Natural killer cell (primary cell): ENCODE measurements at places on chromosomes 2 and 18. TPM values are rescaled to one million over a fixed set of nuclear protein-coding genes. Genes with fewer than 3 reads are reported as not detected.

- DNase-seq = no peak
These were observed 99.9 kb downstream of the TFCP2L1 start for GRCh38 chr2:121185111-121185510.

GRCh38 chr18:48387300-48387699, 21.9 kb downstream of the ZBTB7C start:
- DNase-seq = no peak

DNA sequence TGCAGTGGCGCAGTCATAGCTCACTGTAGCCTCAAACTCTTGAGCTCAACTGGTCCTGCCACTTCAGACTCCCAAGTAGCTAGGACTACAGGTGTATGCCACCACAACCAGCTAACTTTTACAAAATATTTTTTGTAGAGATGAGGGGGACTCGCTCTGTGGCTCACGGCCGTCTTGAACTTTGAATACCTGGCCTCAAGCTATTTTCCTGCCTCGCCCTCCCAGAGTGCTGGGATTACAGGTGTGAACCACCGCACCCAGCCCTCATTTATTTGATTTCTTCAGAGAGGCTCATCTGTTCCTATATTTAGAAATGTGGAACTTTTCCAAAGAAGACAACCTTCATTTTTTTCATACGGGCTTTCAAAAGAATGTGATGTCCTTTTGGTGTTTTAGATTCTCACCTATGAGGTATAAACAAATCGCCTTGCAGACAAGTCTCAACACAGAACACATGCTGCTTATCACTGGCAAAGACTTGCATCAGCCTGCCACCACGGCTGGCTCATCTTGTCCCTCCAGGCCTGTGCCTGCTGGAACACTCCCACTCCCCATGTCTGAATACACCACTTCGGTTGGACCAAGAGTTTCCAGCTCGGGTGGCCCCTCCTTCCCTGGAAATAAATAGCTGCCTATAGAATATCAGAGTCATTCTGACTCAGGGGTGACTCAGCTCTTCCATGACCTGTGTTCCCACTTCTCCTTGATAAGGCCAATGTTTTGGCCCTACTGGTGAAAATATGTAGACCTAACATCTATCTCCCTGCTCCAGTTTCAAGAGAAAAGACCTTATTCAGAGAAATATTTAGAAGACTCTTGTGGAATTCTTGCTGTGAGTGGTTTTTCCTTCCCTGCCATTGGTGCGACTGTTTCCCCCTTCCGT, 202.6 kb downstream of the TGIF1 start:
- DNase-seq = no peak

- no peak for DNase-seq
These were observed 188.8 kb upstream of the EPC2 start for GRCh38 chr2:148455791-148456190.

DNA sequence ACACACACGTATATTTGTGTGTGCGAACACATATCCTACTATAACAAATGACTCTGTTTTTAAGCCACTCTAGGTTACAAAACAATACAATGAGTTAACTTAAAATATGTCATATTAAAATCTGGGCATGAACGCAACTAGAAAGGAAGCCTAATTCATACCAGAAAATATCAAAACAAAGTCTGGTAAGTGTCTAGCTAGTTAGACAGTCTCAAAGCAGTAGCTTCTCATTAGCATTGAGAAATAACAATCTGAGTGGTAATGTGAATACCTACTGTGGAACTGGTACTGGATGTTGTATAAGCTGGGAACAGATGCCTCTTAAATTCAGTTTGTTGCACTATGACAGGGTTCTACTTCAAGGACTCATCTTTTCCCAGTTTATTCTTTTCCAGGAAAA, 32.5 kb upstream of the WIPF1 start:
- no peak for DNase-seq

SDC1 gene
- 0.63 TPM for total RNA-seq

DNA sequence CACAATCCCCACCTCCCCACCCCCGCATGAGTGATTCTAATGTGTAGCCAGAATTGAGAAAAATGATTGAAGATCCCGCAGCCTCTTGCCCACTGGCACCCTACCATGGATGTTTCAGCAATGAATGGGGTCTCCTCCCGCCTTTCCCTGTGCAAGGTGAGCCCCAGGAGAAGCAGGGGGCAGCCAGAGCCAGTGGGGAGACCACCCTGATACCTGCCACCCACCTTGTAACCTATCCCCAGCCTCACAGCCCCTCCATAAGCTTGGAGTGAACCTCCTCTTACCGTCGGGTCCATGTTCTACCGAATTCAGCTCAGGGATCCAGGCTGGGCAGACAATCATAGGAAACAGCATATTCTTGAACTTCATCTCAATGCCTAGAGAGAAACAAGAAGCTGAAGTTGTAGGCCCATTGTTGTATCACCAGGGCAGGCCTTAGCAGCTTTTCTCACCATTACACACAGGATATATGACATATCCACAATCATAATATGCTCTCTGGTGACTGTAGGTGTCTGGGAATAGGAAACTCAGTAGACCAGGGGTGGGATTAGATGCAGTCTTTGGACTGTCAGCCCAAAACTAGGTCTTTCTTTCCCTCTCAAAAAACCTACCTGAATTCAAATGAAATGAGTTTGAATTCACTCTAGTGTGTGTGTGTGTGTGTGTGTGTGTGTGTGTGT, 30.9 kb downstream of the XDH start:
- DNase-seq = no peak

- no peak for DNase-seq
These were observed 16.2 kb downstream of the CENPO start for GRCh38 chr2:24809316-24810007.

GRCh38 chr2:26733413-26733812, 30.7 kb upstream of the SLC35F6 start:
- no peak for DNase-seq

DNA sequence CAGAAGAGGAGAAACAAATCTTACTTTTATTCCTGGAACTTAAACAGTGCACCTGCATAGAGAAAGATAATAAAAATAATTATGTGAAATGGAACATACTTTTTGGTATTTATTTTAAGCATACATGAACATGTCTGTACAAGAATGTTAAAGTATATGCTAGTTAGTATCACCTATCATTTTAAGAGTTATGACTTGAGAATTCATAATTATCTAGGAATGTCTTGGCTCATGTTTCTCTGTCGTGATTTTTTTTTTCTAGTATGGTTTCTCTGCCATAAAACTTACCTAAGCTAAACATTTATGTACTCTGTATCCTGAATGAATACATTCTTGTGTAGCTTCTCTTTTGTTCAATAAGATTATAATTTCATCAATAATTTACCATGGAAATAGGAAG, 4.2 kb downstream of the SERPINB7 start:
- DNase-seq = no peak

UGT1A5 gene
- not detected for total RNA-seq

NYAP2 gene
- not detected for total RNA-seq

DNA sequence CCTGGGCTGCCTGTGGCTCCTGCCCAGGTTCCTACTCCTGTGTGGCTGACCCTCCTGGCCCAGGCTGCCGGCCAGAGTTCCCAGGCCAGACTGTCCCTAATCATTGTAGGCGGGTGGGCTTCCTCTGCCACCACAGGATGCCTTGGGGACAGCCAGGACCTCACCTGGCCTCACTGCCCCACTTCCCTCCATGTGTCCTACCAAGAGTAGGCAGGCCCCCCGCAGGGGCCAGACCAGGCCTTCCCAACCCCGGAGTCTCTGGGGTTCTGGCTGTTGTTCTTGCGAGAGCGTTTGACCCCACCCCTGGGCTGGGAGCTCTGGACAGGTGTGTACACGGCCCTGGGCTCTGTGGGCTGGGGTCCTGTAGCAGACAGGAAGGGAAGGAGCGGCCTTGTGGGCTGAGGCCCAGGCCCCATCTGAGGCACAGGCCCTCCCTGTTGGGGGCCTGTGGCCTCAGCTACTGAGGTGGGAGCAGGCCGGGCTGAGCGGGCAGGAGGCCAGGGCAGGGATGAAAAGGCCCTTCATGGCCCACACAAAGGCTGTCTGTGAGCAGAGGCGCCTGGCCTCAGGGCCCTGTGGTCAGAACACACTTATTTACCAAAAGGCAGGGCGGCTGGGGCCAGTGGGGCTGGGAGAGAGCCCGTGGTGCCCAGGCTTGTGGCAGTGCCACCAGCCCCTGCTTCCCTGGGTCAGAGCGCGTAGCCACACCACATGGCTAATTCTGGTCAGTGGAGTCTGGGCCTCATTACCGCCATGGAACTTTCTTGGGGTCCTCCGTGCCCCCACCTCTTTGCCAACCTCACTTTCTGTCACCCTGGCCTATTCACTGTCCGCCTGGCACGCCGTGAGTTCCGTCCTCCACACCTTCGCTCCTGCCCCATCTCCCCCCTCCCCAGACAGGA, 2.0 kb downstream of the SNORC start:
- no peak for DNase-seq

- no peak for DNase-seq
These were observed 1102.4 kb upstream of the ZEB2 start for GRCh38 chr2:145622285-145622684.

ASIC4 gene
- 0.12 TPM for total RNA-seq

GRCh38 chr2:36405183-36405582, 49.6 kb downstream of the CRIM1 start:
- DNase-seq = no peak

DNA sequence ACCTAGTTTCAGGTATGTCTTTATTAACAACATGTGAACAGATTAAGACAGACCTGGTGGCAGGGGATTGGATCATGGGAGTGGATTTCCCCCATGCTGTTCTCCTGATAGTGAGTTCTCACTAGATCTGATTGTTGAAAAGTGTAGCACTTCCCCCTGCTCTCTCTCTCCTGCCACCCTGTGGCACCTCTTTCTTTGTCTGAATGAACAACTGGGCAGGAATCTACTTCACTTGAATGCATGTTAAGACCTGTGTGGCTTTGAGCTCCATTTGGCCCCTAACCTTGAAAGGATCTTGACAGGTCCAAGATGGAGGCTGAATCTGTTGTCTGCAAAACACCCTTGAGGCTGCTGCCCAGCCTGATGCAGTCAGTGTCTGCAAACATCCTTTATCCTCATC, 194.4 kb downstream of the RNF144A start:
- no peak for DNase-seq

ITGB6 gene
- total RNA-seq = not detected

- no peak for DNase-seq
These were observed 244.2 kb upstream of the ZC3H15 start for GRCh38 chr2:186241874-186242273.

GRCh38 chr2:223319601-223320000, 267.6 kb downstream of the KCNE4 start:
- no peak for DNase-seq

CAPN14 gene
- total RNA-seq = 0.33 TPM

GRCh38 chr2:55547001-55547400, 27.5 kb downstream of the CFAP36 start:
- DNase-seq = no peak
